ENCODE measurements at places on chromosomes 13 and 19.
A peak's percentile ranks its signal among the peaks of the same experiment; 100 is the strongest.

GRCh38 chr13:97853550-97853949 is 99.9 kb upstream of the IPO5 start:
- DNase-seq = no peak

- no peak for DNase-seq
Measured at GRCh38 chr13:21150013-21150412, 26.3 kb downstream of the SKA3 start.

- DNase-seq = peak; percentile 65
Measured at GRCh38 chr19:17337675-17338432, 501 bp downstream of the GTPBP3 start.

DNA sequence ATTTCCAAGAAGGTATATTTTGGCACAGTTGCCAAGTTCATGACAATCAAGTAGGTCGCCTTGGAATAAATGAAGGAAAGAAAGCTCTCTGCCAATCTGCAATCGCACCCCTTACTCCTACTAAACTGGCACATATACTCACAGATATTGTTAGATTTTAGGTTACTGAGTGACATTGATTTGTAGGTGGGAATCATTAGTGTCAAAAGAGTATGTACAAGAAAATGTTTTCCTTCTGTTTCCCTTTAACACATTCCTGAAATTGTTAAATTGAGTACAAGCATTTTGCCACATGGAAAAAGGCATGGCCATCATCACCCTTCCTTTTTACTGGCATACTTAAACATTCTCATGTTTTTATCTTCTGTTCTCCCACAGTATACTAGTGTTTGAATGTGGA is 2868.3 kb upstream of the PCDH20 start:
- DNase-seq = no peak

DNA sequence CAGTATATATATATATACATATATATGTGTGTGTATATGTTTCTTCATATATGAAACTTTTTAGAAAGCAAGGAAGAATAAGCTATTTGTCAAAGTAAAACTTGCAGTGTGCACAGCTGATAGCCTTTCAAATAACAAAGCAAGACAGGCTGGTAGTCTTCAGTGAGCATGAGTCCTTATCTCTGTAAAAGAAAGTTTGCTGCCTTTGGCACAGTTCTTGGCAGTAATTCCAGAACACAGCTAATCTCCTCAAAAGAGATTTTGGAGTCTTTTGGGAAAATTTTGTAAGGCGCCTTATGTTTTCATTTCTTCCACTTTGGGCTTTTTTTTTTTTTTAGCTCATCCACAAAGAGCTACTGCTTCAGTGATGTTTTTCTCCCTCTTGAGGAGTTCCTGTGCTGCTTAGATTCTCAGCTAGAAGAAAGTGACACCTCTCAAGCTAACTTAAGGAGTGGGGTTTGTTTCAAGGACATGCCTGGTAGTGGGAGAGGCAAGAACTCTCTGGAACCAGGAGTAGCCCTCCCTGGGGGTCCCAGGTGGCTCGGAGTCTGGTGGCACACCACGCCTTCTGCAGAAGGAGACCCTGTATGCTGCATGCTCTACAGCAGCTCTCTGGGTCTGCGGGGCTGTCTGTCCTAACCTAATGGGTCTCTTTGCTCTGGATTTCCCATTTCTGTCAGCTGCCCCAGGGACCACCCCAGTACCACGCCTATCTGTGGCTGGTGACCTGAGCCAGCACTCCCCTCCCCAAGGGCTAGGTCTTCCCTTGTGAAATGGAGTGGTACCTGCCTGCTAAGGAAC is 58.8 kb downstream of the TNFRSF19 start:
- no peak for DNase-seq

DNA sequence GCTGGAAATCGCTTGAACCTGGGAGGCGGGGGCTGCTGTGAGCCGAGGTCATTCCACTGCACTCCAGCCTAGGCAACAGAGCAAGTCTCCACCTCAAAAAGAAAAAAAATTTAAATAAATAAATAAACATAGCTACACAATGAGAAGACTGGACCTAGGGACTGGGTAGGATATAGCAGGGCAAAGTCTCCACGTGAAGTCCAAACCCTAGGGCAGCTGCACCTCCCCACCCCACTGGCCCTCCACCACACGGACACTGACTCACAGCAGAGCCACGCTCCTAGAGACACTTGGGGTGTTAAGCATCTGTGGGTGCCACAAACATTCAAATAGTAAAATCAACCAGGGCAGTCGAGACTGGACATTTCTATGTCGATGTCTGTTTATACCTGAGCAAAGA is 7.1 kb downstream of the LATS2 start:
- no peak for DNase-seq

- DNase-seq = no peak
Measured at GRCh38 chr19:35370722-35371121, at the start of gene GPR42. Gene GPR42, plus strand, starts transcription at chr19:35371068. Its CDS starts 292 bp downstream, at chr19:35371360.

DNA sequence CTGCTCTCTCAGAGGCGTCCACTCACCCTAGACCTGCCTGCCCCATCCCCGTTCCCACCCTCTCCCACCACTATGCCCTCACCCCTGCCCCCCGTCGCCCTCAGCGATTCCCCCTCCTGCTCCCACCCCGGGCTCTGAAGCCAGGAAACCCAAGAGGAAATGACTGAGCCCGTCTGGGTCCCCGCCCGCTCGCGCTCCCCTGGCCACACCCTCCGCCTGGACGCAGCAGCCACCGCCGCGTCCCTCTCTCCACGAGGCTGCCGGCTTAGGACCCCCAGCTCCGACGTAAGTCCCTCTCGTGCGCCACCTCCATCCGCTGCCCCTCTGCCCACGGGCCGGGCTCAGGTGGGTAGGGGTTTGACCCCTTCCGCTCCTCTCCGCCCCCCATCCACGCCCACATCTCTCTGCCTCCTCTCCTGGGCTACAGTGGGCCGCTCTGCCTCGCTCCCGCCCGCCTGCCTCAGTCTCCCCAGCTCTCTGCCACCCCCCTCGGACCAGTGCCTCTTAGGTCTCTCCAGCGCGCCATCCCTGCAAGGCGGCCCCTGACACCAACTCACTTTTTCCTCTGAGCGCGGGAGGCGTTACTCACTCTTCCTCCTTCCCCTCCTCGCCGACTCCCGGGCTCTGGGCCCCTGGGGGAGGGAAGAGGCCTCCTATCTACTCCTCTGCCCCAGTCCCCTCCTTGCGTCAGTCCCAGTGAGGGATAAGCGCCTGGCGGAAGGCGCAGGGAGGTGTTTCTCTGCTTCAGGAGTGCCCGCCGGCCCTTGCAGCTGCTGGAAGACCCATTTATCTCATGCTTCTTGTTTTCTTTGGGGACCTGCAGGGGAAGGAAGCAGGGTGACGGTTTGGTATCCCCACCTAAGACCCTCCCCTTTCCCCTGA is at the start of gene FXYD5:
FXYD5 (plus strand) TSS at position 211 of the 882 bp plus-strand sequence. CDS start 816 bp downstream, outside the sequence.
- peak; percentile 88 for DNase-seq

- no peak for DNase-seq
Measured at GRCh38 chr19:30634131-30634830, 262.1 kb downstream of the ZNF536 start.

- no peak for DNase-seq
Measured at GRCh38 chr13:93480553-93481106, 254.0 kb downstream of the GPC6 start.

GRCh38 chr13:34515201-34515600 is 426.9 kb upstream of the NBEA start:
- no peak for DNase-seq

DNA sequence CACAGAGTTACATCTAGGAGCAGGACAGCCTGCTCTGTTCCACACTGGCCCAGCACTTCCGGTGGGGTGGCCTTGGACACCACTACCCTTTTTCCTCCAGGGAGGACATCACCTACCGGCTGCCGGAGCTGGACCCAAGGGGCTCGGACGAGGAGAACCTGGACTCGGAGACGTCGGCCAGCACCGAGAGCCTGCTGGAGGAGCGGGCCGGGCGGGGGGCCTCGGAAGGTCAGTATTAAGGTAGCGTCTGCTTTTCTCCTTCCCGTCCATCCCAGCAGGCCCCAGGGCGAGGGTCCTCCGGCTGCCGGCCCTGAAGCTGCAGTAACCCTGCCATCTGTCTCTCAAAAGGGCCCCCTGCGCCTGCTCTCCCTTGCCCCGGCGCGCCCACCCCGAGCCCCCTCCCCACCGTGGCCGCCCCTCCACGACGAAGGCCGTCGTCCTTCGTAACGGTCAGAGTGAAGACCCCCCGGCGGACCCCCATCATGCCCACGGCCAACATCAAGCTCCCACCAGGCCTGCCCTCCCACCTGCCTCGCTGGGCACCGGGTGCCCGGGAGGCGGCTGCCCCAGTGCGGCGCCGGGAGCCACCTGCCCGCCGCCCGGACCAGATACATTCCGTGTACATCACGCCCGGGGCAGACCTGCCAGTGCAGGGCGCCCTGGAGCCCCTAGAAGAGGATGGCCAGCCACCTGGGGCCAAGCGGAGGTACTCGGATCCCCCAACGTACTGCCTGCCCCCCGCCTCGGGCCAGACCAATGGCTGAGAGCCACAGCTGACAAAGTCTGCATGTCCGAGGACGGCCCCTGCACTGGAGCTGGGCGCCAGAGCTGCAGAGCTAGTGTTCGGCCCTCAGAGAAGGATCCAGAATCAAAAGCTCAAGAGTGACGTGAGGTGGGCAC is 3.4 kb upstream of the USE1 start:
- DNase-seq = no peak

DNA sequence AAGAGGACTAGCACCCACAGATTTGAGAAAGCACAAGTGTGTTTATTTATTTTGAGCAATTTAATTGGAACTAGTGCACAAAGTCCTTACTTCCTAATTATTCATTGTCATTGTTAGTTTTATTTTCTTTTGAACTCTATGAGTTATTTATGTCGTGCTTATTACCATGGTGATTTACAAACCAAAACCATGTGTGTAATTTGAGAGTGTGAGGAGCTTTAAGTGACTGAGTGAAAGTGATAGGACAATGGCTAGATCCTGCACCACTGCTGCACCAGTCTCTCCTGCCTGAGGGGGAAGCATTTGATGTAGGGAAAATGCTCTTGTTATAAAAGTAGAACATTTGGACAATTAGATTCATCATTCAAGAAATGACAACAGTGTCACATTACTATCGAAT is 172.3 kb upstream of the KLF12 start:
- DNase-seq = no peak

GRCh38 chr19:57334191-57334590 is 13.9 kb downstream of the ZNF543 start:
- no peak for DNase-seq

DNA sequence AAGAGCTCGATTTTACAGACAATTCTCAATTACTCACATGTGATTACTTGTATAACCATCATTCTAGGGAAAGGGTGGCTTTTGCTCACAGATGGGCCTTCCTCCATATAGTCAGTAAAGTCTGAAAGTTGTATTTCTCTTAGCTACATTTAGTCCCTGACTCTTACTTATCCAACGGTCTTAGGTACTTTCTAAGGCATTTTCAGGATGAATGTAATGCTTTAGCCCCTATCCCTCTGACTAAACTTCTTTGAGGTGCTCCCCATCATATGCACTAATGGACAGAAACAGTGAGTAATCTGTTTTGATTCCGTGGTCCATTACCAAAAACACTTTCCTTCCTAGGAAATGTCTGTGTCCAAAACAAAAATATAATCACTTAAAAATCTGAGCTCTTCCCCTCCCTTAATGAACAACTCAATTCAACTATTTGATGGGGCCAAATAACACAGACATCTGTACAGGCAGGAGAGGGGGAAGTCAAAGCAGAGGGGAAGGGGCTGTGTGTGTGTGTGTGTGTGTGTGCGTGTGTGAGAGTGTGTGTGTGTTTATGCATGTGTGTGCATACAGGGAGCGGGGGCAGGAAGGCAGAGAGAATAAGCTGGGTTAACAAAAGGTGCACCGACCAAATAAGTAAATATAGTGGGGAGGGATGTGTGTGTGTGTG is 84.9 kb downstream of the USP12 start:
- DNase-seq = no peak

DNA sequence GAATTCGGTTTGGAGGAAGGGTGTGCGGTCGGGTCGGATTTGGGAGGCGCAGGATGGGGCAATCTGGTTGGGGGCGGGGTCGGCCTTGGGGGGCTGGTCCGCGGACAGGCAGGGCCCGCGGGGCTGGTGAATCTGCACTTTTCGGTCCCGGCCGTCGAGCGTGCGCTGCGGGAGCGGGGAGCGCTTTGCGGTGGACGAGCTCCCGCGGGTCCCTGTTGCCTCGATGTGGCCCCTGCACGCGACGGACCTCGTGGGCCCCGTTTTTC is 11.9 kb downstream of the PEAK3 start:
- peak; percentile 55 for DNase-seq

DNA sequence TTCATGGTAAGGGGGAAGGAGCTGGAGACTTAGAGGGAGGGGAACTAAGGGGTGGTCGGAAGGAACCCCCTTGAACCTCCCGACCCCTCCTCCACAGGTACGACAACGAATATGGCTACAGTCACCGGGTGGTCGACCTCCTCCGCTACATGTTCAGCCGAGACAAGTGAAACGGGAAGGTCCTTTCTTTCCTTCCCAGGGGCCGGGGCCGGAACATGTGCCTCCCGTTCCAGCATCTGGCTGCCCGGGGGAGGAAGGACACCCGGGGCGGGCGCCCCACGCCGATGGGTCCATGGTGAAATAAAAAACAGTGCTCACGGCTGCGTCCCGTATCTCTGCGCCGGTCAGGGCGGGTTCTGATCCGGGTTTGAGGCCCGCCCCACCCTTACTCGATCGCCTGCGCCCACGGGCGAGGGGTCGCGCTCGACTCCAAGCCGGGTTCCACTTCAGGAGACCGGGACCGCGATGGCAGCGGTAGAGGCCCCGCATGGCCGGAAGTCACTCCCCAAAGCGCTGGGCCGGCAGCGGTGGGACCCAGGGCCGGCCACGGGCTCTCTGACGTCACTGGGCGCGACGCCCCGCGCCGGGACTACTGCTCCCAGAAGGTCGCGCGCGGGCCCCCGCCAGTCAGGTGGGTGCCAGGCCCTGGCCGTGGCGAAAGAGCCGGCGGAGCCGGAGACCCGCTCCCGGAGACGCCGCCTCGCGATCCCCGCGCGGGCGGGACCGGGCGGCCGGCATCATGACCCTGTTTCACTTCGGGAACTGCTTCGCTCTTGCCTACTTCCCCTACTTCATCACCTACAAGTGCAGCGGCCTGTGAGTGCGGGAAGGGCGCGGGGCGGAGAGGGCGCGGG is at the start of gene TMEM147:
TMEM147 (plus strand) TSS at position 626 of the 854 bp plus-strand sequence; CDS start at position 740, 114 bp downstream.
- DNase-seq = peak; percentile 94

GRCh38 chr13:51152701-51153100 is 41.6 kb upstream of the C13orf42 start:
- DNase-seq = no peak

- no peak for DNase-seq
Measured at GRCh38 chr13:55013051-55013450, 1984.4 kb downstream of the OLFM4 start.

DNA sequence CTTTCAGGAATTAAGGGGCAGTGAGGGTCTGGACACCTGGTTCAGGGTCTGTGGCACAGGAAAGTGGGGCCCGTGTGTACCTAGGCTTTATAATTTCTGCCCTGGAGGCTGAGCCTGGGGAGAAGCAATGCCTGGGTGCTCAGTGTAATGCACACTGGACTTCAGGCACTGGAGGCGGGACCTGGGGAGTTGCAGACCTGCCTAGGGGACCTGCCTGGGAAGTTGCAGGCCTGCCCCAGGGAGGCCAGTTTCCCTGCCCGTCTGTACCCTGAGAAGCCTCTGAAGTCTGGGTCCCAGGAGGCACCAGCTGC is 2.5 kb upstream of the TMEM59L start:
- no peak for DNase-seq

- DNase-seq = no peak
Measured at GRCh38 chr19:7779631-7780486, 16.8 kb downstream of the CLEC4M start.
